ENCODE measurements at places on chromosomes 4 and X. TPM values are rescaled to one million over a fixed set of nuclear protein-coding genes. Genes with fewer than 3 reads are reported as not detected.
A peak's percentile ranks its signal among the peaks of the same experiment; 100 is the strongest.

DNA sequence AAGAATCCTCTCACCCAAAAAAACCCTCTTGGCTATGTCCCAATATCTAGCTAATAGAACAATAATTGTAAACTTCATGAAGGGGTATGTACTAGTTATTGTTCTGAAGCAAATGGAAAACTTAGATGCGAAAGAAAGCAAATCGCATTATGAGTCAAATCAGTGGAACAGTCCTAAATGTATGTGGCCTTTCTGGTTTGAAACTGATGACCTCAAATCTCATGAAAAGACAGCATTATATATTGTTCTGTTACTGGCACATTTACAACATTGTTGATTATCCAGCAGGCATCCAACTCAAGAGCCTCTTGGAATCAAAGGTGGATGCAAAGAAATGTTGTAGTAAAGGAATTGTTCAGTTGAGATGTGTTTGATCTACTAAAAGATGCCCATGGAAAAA is 34.7 kb downstream of the CSN3 start:
- no peak for DNase-seq

DMP1 gene
- not detected for total RNA-seq

DNA sequence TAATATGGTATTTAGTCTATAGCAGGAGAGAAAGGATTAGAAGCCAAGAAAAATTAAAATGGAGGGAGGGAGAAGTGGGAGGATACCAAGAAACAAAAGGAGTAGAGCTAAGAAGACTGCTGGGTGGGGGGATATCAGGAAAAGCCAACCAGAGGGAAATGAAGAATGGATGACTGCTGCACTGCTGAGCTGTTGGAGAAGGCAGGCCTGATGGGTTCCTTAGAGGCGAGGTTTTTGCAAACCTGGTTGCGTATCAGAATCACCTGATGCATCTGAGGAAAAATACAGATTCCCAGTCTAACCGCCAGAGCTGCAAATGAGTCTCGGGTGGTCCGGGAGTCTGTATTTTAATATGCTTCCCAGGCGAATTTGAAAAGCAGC is 1.5 kb downstream of the PGRMC1 start:
- no peak for DNase-seq

PRSS12 gene
- 70.8 TPM for total RNA-seq

DNA sequence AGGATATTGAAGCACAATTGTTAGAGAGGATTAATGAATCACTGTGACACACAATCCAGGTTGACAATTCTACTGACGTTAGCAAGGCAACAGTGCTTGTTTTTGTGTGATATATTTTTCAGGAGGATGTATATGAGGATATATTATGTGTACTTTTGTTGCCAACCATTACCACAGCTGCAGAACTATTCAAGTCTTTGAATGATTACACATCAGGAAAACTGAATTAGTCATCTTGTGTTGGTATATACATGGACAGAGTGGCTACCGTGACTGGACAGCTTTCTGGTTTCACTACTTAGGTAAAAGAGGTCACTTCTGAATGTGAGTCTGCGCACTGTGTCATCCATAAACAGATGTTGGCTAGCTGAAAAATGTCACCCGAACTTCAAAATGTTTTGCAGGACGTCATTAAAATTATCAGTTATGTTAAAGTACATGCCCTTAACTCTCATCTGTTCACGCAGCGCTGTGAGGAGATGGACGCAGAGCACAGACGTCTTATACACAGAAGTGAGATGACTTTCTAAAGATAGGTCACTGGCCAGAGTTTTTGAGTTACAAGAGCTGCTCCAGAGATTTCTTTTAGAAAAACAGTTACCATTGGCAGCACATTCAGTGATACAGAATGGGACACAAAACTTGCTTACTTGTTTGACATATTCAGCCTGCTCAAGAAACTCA is 69.0 kb downstream of the MRPL1 start:
- peak; percentile 73 for DNase-seq

Data from mammary epithelial cell (primary cell).